ENCODE measurements at places on chromosomes 3 and 15. TPM values are rescaled to one million over a fixed set of nuclear protein-coding genes. Genes with fewer than 3 reads are reported as not detected.

GOLGA8G gene
- total RNA-seq = 3.6 TPM

ITIH4 gene
- 12.5 TPM for total RNA-seq

SLC12A1 gene
- 33.5 TPM for total RNA-seq

CTXN2 gene
- total RNA-seq = 1.2 TPM

CSPG5 gene
- 18.1 TPM for total RNA-seq

GREM1 gene
- 3.6 TPM for total RNA-seq

RARRES1 gene
- total RNA-seq = 2.6 TPM

MKRN3 gene
- total RNA-seq = 13.5 TPM

RTP2 gene
- total RNA-seq = not detected

TMCO5A gene
- 5.3 TPM for total RNA-seq

APOD gene
- total RNA-seq = not detected

FETUB gene
- total RNA-seq = 1.2 TPM

SLC28A2 gene
- not detected for total RNA-seq

C3orf70 gene
- total RNA-seq = 38.5 TPM

SPTSSB gene
- 2.2 TPM for total RNA-seq

C3orf22 gene
- 1.7 TPM for total RNA-seq

NANOGP8 gene
- total RNA-seq = not detected

SH2D7 gene
- 0.24 TPM for total RNA-seq

DNASE1L3 gene
- 1.9 TPM for total RNA-seq

GRM2 gene
- 0.24 TPM for total RNA-seq

C3orf33 gene
- total RNA-seq = 5.5 TPM

UBAP1L gene
- total RNA-seq = 2.2 TPM

EPB42 gene
- 7.0 TPM for total RNA-seq

GOLGA8N gene
- total RNA-seq = 14.7 TPM

IL17RB gene
- total RNA-seq = 2.9 TPM

SCG5 gene
- total RNA-seq = 1.4 TPM

FOXL2 gene
- total RNA-seq = 5.3 TPM

MORC1 gene
- total RNA-seq = 2.4 TPM

ZNF501 gene
- 14.0 TPM for total RNA-seq

APBA2 gene
- 5.8 TPM for total RNA-seq

ALDH1A2 gene
- 8.4 TPM for total RNA-seq

CCR5 gene
- total RNA-seq = 2.2 TPM

MYZAP gene
- total RNA-seq = not detected

GXYLT2 gene
- 82.8 TPM for total RNA-seq

PIF1 gene
- 1.7 TPM for total RNA-seq

PAQR5 gene
- 0.96 TPM for total RNA-seq

HHATL gene
- not detected for total RNA-seq

TMEM108 gene
- total RNA-seq = 6.0 TPM

UBR1 gene
- 56.3 TPM for total RNA-seq

PLCH1 gene
- total RNA-seq = 5.1 TPM

SAMD7 gene
- 1.9 TPM for total RNA-seq
